T follicular helper cell (primary cell): ENCODE measurements at places on chromosomes 11 and 22.

GRCh38 chr22:48489551-48490499 lies 1337.8 kb downstream of the BRD1 start:
- no peak for DNase-seq

- DNase-seq, result no peak
Observed at GRCh38 chr11:476416-476815, 26.3 kb downstream of the PTDSS2 start.

GRCh38 chr11:123588117-123588863 lies 66.1 kb downstream of the SCN3B start:
- DNase-seq, result no peak

- no peak for DNase-seq
Observed at GRCh38 chr22:27206374-27207133, 549.2 kb downstream of the MIAT start.

DNA sequence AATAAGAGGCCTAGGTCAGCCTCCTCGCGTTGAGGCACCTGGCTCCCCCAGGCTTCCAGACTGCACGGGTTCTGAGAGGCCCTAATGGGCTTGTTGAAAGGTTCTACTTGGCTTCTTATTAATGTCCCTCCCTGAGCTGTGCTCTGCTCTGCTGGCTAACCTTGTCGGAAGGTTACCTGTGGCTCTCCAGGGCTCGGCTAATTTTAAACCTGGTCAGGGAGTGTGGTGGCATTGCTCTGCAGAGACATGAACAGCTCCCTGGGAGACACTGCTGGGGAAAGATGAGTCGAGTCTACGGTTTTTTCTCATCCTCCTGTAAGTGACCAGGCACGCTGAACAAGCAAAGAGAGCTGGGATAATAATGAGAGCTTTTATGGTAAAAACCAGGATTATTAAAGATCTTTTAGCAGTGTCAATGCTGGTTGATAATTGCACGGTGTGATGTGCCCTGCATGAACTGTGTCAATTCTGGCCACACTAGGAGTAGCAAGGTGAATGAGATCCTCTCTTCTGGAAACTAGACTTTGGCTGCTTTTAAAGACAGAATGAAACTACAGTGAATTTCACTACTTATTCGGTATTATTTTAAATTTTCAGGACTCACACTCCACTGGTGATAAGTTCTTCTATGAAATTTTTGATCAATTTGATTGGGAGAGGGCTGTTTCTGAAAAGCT lies 70.7 kb downstream of the TEAD1 start:
- no peak for DNase-seq

- no peak for DNase-seq
Observed at GRCh38 chr11:115366826-115367225, 137.4 kb downstream of the CADM1 start.
